ENCODE measurements at places on chromosomes 7 and 10.

GRCh38 chr7:87831097-87831496 is 45.1 kb downstream of the SLC25A40 start:
- no peak for DNase-seq

DNA sequence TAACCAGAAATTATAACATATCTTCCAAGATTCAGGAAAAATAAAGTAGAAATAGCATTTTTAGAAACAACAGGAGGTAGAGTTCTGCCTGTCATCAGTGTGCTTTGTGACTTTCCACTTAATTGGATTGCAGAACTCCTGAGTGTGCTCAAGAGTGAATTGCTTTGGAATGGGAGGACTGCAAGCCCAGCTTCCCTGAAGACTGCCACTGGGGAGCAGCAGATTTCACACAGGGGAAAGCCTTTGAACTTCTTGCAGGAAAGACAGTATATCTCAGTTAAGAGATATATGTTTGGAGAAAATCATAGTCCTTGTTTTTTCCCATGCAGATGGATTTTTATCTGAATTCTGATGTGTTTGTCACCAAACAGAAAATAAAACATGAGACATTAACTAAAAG is 124.5 kb downstream of the TMEM168 start:
- no peak for DNase-seq

DNA sequence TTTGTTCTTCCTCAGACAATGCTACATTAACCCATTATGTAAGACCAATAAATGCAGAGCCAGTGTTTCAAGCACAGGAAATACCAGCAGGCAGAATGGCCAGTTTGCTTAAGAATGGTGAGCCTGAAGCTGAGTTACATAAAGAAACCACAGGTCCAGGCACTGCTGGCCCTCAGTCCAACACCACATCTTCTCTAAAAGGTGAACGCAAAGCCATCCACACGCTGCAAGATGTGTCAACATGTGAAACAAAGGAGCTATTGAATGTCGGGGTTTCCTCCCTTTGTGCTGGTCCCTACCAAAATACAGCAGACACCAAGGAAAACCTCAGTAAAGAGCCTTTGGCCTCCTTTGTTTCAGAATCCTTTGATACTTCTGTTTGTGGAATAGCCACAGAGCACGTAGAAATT is 63.8 kb downstream of the TASOR2 start:
- DNase-seq, result no peak

- DNase-seq, result no peak
Observed at GRCh38 chr7:83524277-83525075, 124.5 kb downstream of the SEMA3E start.

GRCh38 chr7:118214051-118214832 is 10.3 kb upstream of the ANKRD7 start:
- peak; percentile 77 for DNase-seq

GRCh38 chr7:119782286-119782685 is 490.7 kb upstream of the KCND2 start:
- no peak for DNase-seq

- no peak for DNase-seq
Observed at GRCh38 chr10:78336402-78336791, 302.7 kb downstream of the RPS24 start.

- no peak for DNase-seq
Observed at GRCh38 chr10:9331583-9332008, 1277.1 kb downstream of the GATA3 start.
